ENCODE measurements at places on chromosomes 1 and 21.

GRCh38 chr1:27690183-27690582, 18.2 kb upstream of the IFI6 start:
- DNase-seq, result no peak

DNA sequence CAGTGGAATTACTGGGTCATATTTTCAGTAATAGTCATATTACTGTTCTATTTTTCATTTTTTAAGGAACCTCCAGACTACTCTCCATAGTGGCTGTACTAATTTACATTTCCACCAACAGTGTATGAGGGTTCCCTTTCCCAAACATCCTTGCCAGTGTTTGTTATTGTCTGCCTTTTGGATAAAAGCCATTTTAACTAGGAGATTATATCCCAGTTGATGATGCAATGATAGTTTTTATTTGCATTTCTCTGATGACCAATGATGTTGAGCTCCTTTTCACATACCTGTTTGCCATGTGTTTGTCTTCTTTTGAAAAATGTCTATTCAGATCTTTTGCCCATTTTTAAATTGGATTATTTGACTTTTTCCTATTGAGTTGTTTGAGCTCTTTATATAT, 410.8 kb downstream of the TTLL7 start:
- no peak for DNase-seq

DNA sequence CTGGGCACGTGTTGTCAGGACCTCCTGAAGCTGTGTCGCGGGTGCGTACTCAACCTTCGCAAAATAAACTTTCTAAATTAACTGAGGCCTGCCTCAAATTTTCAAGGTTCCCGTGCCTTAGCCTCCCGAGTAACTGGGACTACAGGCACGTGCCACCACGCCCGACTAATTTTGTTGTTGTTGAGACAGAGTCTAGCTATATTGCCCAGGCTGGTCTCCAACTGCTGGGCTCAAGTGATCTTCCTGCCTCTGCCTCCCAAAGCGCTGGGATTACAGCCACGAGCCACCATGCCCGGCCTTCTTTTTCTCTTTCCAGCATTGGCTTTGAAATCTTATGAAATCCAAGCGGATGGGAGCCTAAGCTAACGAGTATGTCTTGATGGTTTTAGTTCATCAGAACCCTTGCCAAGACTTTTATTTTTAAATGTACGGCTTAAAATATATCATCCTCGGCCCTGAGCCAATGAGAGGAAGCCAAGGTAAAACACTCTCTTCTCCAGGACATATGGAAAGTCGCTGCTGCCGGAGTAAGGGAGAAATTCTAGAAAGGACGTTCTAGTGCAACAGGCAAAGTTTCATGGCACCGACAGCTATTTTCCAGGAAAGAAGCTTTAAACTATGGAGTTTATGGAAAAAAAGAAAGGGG, 12.7 kb upstream of the ERVH48-1 start:
- DNase-seq, result no peak

GRCh38 chr1:183889095-183889494, 84.2 kb downstream of the RGL1 start:
- no peak for DNase-seq

DNA sequence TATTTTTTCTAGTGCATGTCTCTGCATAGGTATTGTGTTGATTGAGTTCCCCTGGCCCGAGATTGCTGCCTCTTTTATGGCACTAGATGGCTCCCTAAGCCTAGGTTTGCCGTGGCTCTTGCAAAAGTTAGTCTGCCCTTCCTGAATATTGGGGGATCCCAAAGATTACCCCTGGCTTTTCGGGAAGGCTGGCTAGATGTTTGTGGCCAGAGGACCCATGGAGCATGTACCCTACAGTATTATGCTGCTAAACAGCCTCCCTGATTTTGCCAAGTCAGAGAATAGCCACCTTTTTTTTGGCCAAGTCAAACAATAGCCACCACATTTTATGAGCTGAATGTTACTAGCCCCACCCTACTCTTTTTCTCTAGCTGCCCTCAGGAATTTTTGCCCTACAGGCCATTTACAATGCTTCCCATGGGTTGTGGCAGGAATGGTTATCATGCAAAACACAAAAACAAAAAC, 343.2 kb downstream of the OLFM3 start:
- no peak for DNase-seq

- DNase-seq, result no peak
Measured at GRCh38 chr1:71745326-71745725, 537.0 kb downstream of the NEGR1 start.

Measured in AG09309 (cell line).